ENCODE measurements at places on chromosomes 13 and 19.

GRCh38 chr13:100980171-100980570 is 305.6 kb upstream of the TMTC4 start:
- no peak for DNase-seq

GRCh38 chr19:6261883-6262282 is 17.9 kb downstream of the MLLT1 start:
- no peak for DNase-seq

- no peak for DNase-seq
Observed at GRCh38 chr19:51546650-51547396, 15.4 kb upstream of the SIGLEC6 start.

DNA sequence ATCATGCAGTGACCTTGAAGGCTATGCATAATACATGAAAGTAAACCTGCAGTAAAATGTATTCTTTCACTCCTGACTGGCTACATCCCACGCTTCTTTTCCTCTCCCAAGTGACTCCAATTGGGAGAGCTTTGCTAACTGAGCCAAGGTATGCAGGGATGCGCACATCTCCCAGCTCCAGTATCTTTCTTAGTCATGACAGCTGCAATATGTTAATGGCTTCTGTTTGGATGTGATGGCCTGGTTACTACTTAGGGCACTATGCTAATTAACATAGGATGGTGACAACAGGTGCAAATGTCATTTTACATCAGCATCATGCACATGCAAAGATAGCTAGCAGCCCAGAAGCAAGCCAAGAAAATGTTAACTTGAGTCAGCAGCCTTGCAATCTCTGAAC is 134.7 kb downstream of the POU4F1 start:
- DNase-seq = no peak

DNA sequence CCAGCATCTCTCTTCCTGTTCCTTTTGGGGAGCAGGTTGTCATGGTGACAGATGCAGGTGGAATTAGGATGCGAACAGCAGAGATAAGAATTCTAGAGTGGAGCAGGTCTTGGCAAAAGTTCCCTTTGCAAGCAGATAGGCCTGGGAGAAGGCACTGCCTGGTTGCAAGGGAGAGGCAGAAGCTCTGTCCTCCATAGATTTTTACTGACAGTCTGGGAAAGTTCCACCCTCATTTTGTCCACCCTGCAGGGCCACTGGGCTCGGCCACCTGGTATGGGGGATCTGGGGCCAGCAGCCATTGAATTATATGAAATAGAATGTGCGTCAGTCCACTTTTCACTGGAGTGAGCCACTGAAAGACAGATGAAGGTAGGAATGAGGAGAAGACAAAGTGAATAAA is 141.7 kb downstream of the IER2 start:
- no peak for DNase-seq

DNA sequence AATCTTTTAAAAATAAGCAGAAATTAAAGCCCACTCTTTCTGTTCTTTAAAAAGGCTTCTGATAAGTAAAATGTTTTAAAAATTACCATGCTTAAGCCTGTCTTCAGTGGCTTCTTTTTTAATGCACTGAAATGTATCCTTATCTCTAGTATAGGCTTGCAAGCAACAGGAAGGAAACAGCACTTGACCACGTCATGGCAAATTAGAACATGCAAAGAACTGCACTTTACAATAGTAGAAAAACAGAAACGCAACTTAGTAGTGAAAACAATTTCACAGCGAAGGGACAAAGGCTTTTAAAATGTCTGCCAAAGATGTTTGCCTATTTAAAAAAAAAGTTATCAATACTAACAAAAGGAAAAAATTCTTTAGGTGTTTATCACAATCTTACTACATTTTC is 36.3 kb downstream of the ELF1 start:
- peak; percentile 90 for DNase-seq

- no peak for DNase-seq
Observed at GRCh38 chr13:109271555-109272541, 514.5 kb downstream of the IRS2 start.

DNA sequence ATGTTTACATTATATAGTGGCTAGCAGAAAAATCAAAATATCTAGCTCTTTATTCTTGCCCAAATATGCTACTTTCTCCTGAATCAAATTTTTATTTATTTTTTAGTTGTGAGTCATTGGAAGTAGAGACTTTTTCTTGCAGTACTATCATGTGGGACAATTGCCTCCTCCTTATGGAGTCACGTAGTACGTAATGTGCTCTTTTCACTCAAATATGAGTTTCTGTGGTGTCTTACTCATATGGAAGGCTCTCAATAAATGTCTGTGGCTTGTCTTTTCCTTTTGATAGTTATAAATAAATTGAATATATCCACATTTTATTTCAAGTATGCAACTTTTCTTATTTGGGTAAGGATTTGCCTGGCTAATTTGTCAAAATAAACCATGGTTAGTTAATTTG is 1411.0 kb upstream of the SLC10A2 start:
- no peak for DNase-seq

DNA sequence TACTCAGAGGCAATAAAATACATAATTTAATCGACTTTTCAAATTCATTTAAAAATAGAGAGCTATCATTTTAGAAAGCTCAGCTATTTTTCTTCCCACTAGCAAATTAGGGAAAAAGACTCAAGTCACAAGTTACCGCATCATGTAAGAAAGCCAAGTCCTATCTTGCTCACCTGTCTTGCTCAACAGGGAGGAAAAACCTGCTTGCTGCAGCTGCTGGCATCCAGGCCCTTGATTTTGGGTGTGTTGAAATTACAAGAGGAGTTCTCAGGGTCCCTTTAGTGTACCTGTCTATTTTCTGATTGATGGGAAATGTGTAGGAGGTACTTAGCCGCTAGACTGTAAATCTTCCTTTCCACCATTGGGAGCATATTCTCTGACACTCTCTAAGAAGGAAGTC is 22.2 kb downstream of the SLC10A2 start:
- DNase-seq = no peak

DNA sequence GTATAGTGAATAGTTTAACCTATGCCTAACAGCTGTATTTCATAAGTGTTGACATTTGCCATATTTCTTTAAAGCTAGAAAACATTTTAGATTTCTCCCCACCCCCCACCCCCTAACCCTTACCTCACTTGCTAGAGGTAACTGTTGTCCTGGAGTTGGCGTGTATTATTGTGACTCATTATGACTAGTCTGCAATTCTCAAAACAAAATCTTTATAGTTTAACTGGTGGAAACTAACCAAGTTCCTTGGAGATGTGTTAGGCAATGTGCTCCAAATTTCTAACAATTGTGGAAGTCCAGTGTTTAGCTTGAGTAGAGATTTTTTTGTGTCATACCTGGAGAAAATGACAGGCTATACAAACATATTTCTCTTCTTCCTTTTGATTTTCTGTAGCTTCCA is 38.0 kb downstream of the KCTD4 start:
- no peak for DNase-seq

- DNase-seq = no peak
Observed at GRCh38 chr13:92197669-92198068, 799.2 kb downstream of the GPC5 start.

DNA sequence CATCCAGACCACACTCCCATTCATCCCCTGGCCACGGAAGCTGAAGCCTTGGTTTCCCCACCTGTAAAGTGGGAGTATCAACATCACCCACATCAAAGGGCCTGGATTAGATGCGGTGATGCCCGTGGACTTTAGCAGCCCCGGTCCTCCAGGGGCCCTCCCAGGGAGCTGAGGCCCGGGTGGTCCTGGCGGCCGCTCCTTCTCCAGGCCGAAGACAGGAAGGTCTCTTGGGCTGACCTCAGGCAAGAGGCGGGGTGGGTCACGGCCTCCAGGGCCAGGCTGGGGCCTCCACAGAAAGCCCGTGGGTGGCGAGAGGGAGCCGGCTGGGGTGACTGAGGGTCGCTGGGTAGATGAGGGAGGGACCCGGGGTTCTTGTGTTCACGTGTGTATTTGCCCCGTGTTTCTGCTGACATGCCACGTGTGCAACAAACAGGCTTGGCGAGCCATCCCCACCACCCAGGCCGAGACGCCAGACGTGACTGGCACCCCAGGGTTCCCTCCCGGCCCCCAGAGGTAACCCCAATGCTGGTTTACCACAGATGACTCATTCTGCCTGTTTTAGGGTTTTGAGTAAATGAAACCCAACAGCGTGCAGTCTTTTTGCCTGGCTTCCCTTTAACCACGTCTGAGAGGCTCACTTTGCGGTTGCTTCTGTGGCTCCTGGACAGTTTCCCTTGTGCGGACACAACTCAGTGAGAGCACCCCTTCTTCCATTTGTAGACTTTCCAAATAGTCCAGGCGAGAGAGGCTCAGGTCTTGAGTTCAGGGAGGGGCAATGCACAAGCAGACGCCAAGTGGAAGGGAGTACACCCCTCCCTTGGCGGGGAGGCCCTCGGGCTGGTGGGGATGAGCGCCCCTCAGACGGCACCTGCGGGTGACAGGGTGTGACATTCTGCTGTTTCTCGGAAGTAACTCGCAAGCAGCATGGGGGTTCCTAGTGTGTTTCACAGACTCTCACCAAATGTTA is 42.9 kb downstream of the C13orf46 start:
- DNase-seq = peak; percentile 72

- no peak for DNase-seq
Observed at GRCh38 chr19:52541608-52542007, 14.1 kb downstream of the ZNF808 start.

- no peak for DNase-seq
Observed at GRCh38 chr19:54428323-54429175, 13.3 kb downstream of the TTYH1 start.

GRCh38 chr19:45177817-45178261 is at the start of gene TRAPPC6A:
TRAPPC6A (minus strand) TSS chr19:45178237; CDS start chr19:45178218, 19 bp downstream.
- no peak for DNase-seq

GRCh38 chr19:12545267-12545666 is 6.0 kb downstream of the ZNF564 start:
- DNase-seq = no peak

DNA sequence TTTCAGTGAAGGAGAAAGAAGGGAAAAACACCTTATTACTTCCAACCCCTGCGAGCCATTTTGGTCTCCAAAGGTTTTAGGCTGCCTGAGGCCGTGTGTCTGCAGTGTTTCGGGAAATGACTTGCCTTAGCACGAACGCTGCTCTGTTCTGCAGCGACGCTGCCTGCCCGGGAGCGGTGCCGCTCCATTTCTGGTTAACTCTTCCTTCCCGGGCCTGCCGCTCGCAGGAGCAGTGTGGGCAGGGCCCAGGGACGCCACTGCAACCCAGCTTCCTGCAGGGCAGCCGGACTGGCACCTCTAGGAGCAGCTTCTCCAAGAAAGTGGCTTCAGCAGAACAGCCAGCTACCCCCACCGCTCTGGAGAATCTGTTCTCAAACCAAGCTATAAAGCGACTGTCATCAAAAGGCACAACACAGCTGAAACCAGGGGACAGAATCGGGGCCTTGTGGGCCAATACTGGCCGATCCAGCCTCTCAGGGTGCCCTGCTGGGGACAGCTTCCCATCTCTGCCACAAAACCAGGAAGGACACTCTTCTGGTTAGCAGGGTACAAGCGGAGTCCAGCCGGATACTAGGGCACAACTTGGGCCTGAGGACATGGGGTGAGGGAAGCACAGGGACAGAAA is 72.2 kb downstream of the KCTD15 start:
- DNase-seq = no peak

DNA sequence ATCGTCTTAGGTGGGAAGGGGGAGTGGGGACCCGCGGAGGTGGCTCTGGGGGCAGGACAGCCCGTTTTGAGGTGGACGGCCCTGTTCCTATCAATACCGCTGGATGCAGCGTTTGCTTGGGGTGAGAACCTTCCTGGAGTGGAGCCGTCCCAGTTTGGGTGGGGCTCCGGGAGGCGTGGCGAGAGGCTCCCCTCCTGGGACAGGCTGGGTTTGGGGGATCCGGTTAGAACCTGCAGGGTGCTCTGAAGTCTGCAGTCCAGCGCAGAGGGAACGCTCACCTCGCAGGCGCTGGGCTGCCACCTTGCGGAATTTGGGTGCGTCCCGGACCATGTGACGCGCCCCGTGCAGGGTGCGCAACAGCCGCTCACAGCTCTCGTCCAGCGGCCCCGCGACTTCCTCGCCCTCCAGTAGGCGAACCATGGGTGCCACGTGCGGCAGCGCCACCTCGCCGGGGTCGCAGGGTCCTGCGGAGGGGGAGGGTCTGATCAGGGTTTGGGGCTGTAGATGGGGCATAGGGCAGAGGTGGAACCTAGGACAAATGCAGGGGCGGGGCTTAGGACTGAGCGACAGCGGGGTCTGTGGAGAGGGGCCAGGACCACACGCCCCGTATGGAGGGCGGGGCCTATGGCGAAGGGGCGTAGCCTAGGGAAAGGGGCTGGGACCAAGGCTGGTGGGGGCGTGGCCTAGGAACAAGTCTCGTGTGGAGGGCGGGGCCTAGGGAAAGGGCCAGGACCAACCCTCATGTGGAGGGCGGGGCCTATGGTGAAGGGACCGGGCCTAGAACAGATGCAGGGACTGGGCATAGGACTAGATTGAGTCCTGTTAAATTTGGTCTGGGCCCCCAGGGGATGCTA is 13.8 kb downstream of the SH2D3A start:
- DNase-seq = peak; percentile 85

- DNase-seq = no peak
Observed at GRCh38 chr19:35501684-35502083, 11.4 kb upstream of the KRTDAP start.

- DNase-seq = peak; percentile 84
Observed at GRCh38 chr19:41951686-41952172, 7.4 kb downstream of the RABAC1 start.

DNA sequence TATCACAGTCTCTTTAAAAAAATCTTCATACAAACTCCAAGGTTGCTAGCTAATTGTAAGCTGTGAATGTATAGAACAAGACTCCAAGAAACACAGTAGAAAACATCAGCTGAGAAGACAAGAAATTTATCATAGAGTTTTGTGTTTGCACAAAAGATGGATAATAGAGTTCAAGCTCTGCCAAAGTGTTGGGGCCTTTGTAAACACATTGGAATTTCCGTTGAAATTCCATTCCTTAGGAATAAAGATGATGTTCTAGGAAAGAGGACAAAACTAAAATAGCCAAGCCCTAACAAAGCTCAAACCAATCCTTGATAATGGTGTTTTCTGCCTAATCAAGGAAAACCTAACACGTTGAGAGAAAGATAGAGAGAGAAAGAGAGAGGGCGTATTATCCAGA is 20.6 kb downstream of the LRRC63 start:
- no peak for DNase-seq

- DNase-seq = no peak
Observed at GRCh38 chr13:21079761-21080592, 18.6 kb upstream of the LATS2 start.
